ENCODE measurements at places on chromosomes 3 and 15.

DNA sequence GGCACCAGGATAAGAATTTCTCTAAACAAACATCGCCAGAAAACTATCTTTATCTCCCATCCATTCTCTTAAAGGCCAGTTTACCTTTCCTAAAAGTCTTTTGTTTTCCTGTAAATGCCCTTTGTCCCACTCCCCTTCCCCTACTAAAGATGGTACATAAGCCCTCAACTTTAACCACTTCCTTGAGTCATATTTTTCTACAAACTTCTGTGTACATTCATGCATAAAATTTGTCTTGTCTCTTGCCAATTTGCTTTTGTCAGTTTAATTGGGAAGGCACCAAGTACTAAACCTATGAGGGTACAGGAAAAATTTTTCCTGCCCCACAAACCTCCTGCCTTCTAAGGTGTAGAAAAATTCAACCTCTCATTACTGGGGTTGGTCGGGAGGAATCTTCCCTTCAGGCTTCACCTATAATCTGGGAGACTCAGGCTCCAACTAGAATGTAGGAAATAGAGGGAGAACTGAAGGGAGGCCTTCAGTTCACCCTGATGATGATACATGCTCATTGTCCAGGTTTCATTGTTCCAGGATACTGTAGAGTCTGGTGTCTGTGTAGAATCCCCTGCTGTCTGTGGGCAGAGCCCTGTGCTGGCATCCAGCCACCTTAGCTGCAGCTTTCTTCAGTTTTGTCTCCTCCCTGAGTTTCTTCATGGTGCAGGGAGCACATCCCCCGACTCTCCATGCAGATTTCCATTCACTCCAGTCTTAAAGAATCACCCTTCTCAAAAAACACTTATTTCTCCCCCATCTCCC is 53.2 kb downstream of the CD200R1L start:
- no peak for DNase-seq

DNA sequence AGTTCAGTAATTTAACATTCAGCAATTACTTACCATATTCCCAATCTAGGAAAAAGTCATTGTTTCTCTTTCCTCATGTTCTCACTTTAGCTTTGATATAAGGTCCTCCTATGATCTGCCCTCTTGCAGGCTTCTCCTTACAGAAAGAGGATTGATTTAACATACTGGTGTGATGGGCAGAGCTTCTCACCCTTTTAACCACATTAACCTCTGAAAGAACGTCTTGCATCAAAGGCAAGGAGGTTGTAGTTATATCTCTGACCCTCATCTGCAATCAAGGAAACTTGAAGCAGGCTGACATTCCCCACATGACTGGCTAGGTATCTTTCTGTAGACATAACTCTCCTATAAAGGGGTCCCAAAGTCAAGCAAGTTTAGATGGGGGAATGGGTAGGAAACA is 39.5 kb downstream of the BTLA start:
- DNase-seq: no peak

DNA sequence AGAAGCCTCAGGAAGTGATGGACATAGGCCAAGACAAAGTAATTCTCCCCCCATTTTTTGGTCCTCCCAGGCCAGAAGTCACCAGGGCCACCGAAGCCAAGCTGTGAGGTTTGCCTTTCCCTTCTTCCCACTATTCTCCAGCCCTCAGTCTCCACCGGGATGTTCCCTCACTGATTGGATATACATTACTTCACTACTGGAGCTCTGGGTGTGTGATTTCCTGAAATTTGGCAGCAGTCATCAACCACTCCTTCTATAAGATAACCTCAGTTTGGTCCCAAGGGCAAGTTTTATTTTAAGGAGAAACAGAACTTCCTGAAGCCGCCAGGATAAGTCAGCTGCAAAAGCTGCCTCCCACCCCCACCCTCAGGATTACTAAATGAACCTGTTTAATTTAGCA is 11.3 kb downstream of the SLCO2A1 start:
- DNase-seq: no peak

DNA sequence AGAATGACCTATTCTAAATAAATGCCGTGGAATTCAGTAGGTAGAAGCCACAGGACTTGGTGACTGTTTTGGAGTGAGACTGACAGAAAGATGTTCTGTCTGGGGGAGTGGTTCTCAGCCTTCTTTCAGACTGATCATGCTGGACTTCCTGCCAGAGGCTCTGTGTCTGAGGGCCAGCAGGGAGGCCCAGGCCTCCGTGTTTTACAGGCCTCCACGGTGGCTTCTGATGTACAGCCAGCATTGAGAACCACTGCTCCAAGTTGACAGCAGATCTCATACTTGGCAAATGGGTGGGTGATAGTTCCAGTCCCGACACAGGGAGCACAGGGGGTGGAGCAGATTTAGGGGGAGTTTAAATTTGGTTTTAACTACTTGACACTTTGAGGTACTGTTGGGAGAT is 6.7 kb upstream of the PIGZ start:
- no peak for DNase-seq

GRCh38 chr3:128408693-128409623 is 57.7 kb downstream of the DNAJB8 start:
- no peak for DNase-seq

DNA sequence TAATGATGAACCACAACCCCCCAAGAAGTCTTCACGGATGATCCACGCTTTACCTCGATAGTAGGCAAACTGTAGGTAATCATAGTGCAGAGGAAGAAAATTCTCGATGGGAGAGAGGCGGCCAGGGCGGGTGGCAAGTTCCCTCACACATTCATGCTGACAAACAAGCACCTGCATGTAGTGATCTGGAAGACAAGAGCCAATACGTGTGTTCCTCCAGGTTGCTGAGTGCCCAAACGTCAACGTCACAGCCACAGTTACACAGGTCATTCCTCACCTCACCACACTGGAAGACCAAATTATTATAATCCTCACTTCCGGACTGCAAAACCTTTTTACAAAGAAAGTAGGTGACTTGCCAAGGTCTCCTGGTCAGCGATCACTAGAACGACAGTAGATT is 131.8 kb downstream of the P3H2 start:
- DNase-seq: no peak

GRCh38 chr3:42301446-42302175 is 35.6 kb upstream of the CCK start:
- no peak for DNase-seq

DNA sequence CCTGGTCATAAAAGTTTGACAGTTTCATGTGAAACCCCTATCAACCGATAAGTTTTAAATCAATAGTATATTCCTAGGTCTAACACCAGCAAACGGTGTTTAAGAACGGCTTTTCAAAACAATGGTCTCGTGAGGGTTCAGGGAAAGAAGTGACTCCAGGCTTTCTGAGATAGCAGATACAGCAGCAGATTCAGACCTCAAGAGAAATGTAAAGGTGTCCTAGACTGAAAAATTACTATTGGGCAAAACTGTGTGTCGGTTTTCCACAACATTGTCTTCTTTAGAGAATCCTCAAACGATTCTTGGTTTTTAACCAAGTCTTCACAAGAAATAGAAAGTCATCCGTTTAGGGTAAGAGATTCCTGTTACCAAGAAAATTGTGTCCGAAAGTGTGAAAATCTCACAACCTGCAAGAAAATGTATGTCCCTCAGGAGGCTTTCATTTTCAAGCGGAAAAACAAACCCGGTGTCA is 1.2 kb downstream of the SETD2 start:
- DNase-seq: no peak

- no peak for DNase-seq
Measured at GRCh38 chr3:43765521-43765971, 74.8 kb downstream of the ABHD5 start.

DNA sequence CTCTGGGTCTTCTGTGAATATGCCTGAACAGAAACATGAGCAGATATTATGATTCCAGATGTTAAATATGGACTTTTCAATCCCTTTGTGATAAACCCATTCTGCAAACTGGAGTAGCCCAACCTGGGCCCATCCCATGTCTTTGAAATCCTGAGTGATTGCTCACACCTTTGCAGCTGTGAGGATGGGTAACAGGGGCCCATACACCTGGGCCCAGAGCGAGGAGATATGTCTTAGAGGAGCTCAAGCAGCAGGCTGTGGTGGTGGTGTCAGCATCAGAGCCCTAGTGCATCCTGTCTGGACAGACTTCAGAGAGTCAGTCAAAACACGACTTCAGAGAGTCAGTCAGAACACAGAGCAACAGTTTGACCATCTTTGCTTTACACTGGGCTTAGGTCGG is 64.9 kb upstream of the LIMD1 start:
- no peak for DNase-seq

- DNase-seq: no peak
Measured at GRCh38 chr3:186022931-186023330, 85.1 kb upstream of the TRA2B start.

- no peak for DNase-seq
Measured at GRCh38 chr3:35954413-35954812, 315.1 kb downstream of the ARPP21 start.

GRCh38 chr15:59701880-59702279 is 12.8 kb upstream of the BNIP2 start:
- no peak for DNase-seq

GRCh38 chr3:195903950-195904290 is 4.4 kb downstream of the TNK2 start:
- no peak for DNase-seq

DNA sequence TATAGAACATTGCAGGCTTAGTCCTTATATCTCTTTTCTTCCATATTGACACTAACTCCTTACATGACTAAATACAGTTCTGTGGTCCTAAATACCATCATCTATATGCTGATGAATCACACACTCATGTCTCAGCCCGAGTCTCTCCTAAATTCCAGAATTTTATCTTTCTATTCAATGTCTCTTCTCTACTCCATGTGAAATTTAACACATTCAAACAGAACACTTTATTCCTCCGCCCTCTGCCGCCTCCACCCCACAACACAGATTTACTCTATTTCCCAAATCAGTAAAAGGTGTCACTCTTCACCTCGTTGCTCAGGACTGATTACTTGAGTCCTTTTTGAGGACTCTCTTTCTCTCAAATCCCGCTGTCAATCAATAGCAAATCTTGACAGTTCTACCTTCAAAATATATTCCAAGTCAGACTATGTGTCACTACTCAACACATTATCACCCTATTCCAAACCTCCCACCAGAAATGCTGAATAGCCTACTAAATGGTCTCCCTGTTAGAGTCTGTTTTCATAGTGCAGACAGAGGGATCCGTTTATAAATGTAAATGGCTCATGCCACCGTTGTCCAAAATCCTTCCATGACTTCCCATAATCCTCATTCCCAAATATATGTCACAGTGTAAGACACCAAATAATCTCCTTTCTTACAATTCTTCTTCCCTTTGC is 230.3 kb downstream of the FGF12 start:
- DNase-seq: no peak

DNA sequence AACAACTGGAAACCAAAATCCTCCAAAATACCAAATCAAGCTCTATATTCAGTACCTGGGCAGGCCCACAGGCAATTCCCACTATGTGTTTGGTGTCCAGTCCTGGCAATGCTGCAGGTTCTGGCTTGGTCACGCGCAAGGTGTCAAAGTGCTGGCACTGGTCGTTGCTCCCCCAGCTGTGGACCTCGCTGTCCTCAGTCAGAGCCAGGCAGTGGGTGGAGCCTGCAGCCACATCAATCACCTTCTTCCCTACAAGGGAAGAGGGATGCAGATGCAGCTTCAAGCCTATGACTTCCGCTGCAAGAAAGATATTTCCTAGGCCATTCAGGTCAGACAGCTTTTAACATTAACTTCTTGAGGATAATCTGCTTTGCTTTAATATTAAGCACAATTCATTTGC is 61.3 kb downstream of the HERC2 start:
- no peak for DNase-seq

GRCh38 chr15:60795471-60795870 is 316.5 kb upstream of the ICE2 start:
- DNase-seq: no peak

DNA sequence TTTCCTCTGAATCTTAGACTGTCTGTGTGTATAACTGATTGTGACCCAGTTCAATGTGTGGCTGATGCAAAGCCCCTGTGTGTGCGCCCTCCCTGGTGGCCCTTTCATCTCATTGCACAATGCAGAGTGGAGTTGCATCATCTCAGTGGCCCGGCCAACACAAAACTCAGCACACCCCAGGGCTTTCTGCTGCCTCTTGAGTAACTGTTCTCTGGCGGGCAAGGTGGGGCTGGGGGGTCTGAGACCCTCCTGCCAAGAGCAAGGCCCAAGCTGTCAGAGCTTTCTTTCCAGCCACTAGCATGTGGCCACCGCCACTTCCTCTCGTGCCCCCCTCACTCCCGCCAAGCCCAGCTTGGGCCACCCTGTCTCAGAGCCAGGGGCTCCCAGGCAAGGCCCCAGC is 80.7 kb upstream of the ALDH1L1 start:
- DNase-seq: no peak

DNA sequence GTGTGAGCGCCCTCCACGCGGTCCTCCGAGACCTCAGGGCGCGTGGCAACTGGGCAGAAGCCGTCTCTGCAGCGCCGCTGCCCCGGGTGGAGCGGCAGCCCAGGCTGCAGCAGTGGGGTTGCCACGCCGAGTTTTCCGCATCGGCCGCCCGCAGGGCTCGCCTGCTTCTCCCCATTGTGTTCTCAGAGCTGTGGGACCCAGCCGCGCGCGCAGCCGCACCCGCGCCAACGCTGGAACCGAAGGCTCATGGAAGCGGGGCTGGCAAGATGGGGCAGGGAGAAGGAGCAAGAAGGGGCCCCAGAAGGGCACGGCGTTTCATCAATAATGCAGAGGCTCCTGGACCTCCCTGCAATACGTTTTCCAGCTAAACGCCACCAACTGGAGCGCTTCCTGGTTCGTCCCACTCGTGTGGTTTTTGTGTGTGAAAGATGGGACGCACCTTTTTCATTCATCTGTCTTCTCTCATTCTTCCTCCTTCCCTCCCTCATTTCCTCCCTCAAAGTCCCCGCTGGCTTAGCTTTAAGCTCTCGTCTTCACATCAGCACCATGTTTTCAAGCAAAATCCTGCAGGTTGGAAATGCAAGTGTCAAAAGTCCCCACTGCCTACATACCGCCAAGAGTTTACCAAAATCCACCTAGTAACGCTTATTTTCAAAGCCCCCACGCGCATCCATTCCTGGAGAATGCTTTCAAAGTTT is 1.2 kb downstream of the ROBO1 start:
- no peak for DNase-seq

DNA sequence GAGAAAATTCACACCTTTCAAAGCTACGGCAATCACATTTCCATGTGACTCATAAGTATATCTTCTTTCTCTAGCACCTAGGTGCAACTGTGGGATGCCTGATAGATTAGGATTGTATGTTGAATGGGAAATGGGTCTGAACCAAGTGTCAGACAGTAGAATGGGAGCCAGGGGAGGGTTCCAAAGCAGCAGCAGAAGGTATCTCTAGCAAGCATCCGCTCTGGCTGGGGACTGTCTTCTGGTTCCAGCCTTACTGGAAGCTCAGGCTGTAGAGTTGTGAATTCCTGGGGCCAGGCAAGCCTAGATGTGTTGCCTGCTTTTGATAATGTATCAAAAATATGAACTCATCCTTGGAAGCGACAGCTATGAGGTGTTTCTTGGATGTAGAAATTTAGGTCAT is 2.1 kb upstream of the CHL1 start:
- no peak for DNase-seq
